CD4-positive, alpha-beta T cell treated with Interleukin-4 for 4 hours (primary cell): ENCODE measurements at places on chromosomes 3 and 15.
A peak's percentile ranks its signal among the peaks of the same experiment; 100 is the strongest.

GRCh38 chr3:57557085-57557537 lies 1.0 kb downstream of the PDE12 start:
- peak; percentile 36 for DNase-seq

DNA sequence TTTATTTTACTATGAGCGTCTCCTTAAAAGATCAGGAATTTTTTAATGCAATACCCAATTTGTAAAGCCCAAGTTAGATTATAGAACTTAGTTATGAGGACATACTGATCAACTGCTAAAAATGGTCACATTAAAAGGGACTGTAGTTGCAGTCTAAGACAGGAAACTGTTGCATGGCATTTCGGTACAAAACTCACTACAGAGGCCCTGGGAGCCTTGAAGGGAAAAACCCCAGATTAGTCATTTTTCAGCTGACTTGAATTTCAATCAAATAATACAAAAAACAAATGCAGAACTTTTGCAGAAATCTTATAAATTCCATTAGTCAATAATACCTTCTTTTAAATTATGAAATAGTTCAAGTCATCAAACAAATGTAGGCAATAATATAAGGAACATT lies 6.9 kb upstream of the PTX3 start:
- no peak for DNase-seq

- DNase-seq: peak; percentile 48
These were observed 46.6 kb upstream of the RASGRP1 start for GRCh38 chr15:38611228-38611627.

DNA sequence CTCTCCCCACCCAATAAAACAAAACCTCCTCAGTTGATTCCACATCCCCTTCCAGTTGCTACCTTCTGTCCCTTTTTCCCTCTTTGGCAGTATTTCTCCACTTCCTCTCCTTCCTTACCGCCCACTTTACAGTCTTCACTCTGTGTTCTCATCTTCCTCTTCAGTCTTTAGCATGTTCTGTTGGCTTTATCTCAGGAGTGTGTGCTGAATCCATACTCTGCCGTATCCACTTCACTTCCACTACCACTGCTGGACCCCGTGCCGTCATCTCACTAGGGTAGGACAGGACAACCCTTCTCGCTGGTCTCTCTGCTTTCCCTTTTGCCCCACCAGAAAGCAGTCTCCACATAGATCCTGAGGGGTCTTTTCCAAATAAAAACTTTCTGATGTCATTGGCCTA lies 74.3 kb downstream of the FNDC3B start:
- no peak for DNase-seq

DNA sequence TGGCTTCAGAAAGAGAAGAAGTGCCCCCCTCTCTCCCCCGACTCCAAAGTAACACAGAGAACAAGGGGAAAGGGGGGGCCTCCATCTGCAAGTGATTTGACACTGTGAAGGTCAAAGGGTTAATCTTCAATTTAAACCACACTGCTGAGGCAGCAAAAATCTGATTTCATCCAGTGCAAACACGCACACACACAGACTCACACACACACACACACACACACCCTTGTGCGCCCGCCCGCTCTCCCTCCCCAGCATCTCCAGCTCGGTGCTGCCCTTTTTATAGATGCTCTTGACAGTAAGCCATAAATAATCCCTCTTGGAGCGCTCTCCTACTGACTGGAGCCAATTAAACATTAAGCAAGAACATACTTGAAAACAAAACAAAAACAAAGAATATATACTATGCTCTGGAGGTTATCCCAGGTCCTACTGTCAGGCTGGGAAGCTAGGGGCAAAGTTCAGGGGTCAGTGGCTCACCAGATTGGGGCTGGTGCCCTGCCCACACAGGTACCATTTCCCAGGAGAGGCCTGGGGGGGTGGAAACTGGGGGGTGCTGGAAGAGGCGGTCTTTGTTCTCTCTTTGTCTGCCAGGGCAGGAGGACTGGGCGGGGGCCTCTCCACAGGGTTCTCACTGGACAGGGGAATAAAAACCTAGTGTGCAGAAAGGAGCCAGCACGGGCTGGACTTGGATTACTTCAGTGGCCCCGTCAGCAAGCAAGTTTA lies 16.3 kb downstream of the BMF start:
- DNase-seq: no peak
